Cardiac muscle cell (in vitro differentiated cells and primary cell): ENCODE measurements at places on chromosomes 2 and 18.
A peak's percentile ranks its signal among the peaks of the same experiment; 100 is the strongest.

GRCh38 chr2:239904496-239904895, 120.6 kb downstream of the NDUFA10 start:
- no peak overlapping the region for H3K27ac ChIP-seq
- no peaks in the 10 kb centered on the region for H3K36me3 ChIP-seq
- no peak overlapping the region for H3K4me3 ChIP-seq
- no peaks in the 10 kb centered on the region for H3K4me1 ChIP-seq
- no peaks in the 10 kb centered on the region for H3K27me3 ChIP-seq

- no peaks in the 10 kb centered on the region for H3K36me3 ChIP-seq
- no peak overlapping the region for H3K4me3 ChIP-seq
- DNase-seq, result peak; percentile 63
- H3K27me3 ChIP-seq, result no peaks in the 10 kb centered on the region
- no peaks in the 10 kb centered on the region for H3K4me1 ChIP-seq
These were observed 199.7 kb downstream of the PID1 start for GRCh38 chr2:229071292-229071976.

GRCh38 chr18:58541146-58541788, 87.6 kb downstream of the ALPK2 start:
- DNase-seq, result no peak
- H3K4me3 ChIP-seq, result no peak overlapping the region
- no peaks in the 10 kb centered on the region for H3K27me3 ChIP-seq

DNA sequence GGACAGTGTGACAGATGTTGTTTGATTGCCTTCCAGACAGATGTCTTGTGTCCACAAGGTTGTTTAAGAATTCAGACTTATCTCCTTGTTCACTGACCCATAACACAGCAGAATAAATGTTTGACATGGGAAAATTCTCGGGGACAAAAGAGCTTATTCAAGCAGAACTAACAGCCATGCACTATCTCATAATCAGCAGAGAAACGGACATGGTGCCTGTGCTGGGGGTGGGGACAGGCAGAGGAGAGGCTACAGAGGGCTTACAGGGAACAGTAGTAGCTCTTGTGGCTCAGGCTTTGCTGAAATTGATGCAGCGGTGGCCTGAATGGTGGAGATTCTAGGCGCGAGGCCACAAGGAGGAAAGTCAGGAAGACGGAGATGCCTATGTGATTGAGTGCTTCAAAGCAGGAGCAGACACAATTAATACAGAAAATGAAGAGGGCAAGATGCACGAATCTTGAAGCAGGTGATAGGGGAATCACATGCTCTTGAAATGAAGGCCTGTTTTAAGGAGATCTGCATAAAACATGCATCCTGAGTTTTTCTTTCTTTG, 62.0 kb upstream of the CAB39 start:
- H3K4me3 ChIP-seq, result no peak overlapping the region
- no peak overlapping the region for H3K27ac ChIP-seq
- DNase-seq, result no peak
- no peaks in the 10 kb centered on the region for H3K36me3 ChIP-seq
- no peaks in the 10 kb centered on the region for H3K27me3 ChIP-seq
- H3K4me1 ChIP-seq, result no peaks in the 10 kb centered on the region

GRCh38 chr2:2466534-2466933, 135.5 kb upstream of the MYT1L start:
- no peak overlapping the region for H3K27ac ChIP-seq
- H3K4me1 ChIP-seq, result peaks cover 3% of the 10 kb centered on the region
- DNase-seq, result no peak
- H3K4me3 ChIP-seq, result no peak overlapping the region
- no peaks in the 10 kb centered on the region for H3K27me3 ChIP-seq

DNA sequence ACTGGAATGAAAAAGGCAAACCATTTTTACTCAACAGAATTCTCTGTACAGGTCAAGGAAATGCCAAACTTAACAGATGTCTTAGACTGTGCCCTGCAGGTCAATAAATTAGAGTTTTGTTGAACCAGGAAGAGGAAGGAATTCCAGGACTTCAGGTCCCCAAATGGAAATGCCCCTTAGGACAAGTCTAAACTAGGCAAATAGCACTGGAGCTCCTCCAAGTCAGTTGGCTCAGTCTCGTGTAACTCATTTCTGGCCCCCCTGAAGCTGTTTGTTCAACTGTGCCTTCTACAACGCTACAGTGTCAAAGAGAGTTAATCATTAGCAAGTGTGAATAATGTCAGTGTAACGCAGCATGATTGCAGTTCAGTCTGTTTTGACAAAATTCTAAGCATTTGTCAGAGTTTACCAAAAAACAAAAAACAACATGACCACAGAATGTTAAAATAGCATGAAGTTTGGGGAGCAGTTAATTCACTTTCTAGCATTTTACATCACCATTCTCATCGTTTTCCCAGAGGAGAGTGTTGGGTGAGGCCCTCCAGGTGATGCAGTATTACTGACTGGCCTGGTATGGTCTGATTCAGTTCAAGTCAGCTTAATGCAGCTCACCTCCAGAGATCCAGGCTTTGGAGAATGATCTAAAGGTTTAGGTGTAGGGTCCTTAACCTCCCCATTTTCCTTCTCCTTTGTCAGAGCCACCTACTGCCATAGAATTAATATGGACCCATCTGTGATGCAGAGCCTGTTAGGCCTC, 108.1 kb downstream of the AQP4 start:
- H3K27me3 ChIP-seq, result no peaks in the 10 kb centered on the region
- H3K27ac ChIP-seq, result no peak overlapping the region
- no peaks in the 10 kb centered on the region for H3K36me3 ChIP-seq
- no peak for DNase-seq
- H3K4me1 ChIP-seq, result no peaks in the 10 kb centered on the region
- H3K4me3 ChIP-seq, result no peak overlapping the region

GRCh38 chr2:23596316-23596885, 211.4 kb downstream of the KLHL29 start:
- no peak overlapping the region for H3K4me3 ChIP-seq
- no peak overlapping the region for H3K27ac ChIP-seq
- H3K27me3 ChIP-seq, result no peaks in the 10 kb centered on the region
- H3K4me1 ChIP-seq, result no peaks in the 10 kb centered on the region
- no peak for DNase-seq

GRCh38 chr2:124824441-124824840, 799.4 kb downstream of the CNTNAP5 start:
- H3K27ac ChIP-seq, result no peak overlapping the region
- H3K27me3 ChIP-seq, result no peaks in the 10 kb centered on the region
- no peaks in the 10 kb centered on the region for H3K4me1 ChIP-seq
- DNase-seq, result no peak

DNA sequence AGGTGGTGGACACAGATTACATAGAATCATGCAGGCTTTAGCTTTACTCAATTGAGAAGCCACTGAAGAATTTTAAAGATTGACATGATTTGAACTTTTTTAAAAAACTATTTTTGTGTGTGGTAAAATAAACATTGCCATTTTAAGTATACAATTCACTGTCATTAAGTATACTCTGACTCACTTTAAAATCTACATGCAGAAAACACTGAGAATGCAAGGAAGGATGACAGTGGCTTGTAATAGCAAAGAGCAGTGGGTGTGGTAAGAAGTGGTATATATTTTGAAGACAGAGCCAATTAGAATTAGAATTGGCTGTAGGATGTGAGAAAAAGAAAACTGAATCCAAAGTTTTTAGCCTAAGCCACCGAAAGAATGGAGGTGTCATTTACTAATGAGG, 14.9 kb downstream of the TRMT61B start:
- H3K27me3 ChIP-seq, result no peaks in the 10 kb centered on the region
- H3K4me3 ChIP-seq, result no peak overlapping the region
- no peak for DNase-seq
- H3K27ac ChIP-seq, result no peak overlapping the region
- no peaks in the 10 kb centered on the region for H3K4me1 ChIP-seq

DNA sequence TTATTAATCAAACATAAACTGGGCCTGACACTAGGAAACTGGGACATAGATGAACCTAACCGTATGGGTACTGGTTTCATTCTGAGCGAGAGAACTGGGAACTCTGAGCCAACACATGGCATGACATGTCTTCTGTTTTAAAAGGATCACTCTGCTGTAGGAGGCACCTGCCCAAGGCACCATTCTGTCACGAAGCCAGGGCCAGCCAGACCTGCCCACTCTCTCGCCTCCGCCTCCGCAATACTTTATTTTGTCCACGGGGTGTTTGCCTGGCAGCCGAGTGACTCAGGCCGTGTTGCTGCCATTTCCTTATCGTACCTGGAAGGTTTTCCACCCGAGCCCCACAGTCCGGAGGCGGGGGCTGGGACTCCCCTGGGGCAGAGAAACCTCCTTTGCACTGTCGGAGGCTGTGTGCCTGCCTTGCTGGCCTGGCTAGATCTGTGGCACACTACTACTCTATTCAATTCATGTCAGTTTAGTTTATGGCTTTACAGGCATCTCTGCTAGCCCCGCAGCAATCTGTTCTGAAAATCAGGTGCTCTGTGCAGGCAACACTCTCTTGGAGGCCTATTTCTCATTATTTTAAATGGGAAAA, 120.4 kb upstream of the ACKR3 start:
- no peak overlapping the region for H3K27ac ChIP-seq
- H3K27me3 ChIP-seq, result no peaks in the 10 kb centered on the region
- no peaks in the 10 kb centered on the region for H3K36me3 ChIP-seq
- H3K4me1 ChIP-seq, result no peaks in the 10 kb centered on the region
- no peak overlapping the region for H3K4me3 ChIP-seq

DNA sequence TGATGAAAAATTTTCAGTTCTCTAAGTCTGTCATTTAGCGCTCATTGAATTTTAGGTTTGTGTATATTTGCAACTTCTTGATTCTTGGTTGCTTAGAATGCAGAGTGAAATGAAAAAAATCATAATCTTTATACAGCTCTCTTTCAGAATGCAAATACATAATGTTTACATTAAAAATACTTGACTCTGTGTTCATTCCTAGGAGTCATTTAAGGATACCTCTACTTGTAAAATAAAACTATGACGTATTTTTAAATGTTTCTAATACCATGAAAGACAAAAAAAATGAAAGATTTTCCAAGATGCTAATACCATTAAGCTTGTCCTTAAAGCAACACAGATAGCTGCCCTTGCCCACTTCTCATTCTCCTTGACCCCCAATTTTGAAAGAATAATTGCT, 259.0 kb downstream of the L3MBTL4 start:
- no peak overlapping the region for H3K4me3 ChIP-seq
- no peak for DNase-seq
- H3K27me3 ChIP-seq, result no peaks in the 10 kb centered on the region
- no peaks in the 10 kb centered on the region for H3K36me3 ChIP-seq

GRCh38 chr2:119106301-119106897, 52.2 kb downstream of the C1QL2 start:
- H3K4me3 ChIP-seq, result no peak overlapping the region
- H3K27me3 ChIP-seq, result no peaks in the 10 kb centered on the region
- DNase-seq, result peak; percentile 87
- no peak overlapping the region for H3K27ac ChIP-seq
- H3K4me1 ChIP-seq, result no peaks in the 10 kb centered on the region

DNA sequence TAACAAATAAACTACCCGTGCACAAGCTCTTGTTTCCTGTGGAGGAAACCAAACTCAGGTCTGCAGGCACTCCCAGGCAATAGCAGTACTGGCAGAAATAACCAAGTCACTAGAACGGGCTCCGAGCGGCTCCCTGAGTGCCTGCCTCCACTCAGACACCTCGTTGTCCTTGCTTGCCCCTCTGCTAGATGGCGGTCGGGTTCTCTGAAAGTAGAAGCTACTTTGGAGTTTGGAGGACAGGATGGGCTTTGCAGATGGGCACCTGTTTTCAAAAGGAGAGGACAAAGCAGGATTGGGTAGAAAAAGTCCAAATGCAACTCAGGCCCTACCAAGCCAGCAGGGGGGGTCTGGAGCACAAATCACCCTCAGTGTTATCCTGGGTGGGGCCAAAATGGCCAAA, 136.4 kb downstream of the LRRC30 start:
- H3K36me3 ChIP-seq, result no peaks in the 10 kb centered on the region
- no peaks in the 10 kb centered on the region for H3K4me1 ChIP-seq
- DNase-seq, result no peak

DNA sequence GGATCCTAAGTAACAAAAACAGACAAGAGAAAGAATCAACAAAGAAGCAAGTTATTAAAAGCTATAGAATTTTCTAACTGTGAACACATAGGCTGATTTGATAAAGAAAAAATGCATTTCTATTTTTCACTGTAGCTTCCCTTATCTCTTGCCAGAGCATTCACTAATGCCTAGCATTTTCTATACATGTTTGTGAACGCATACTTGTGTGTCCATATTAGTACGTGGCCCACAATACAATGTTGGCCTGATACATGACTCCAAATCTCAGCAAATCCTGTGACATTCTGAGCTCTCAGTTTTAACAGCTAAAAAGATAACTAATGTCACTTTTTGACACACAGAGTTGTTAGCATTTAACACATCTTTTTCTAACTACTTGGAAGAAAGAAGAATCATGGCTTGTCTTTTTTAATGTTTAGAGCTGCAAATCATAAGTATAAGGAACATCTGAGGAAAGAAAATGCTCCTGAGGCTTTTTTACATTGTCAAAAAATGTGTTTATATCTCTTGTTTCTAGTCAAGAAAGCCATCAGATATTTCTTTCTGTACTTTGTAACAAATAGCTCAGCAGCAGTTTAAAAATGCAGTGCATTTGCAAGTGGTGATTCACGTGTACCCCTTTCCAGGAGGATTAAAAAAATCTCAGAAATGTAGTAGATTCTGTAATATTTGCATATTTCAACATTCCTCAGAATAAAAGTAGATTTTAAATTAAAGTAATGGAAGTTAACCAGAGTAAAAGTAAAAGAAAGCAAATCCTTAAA, 1646.8 kb upstream of the TMEFF2 start:
- no peak overlapping the region for H3K27ac ChIP-seq
- no peaks in the 10 kb centered on the region for H3K4me1 ChIP-seq
- H3K4me3 ChIP-seq, result no peak overlapping the region
- H3K27me3 ChIP-seq, result no peaks in the 10 kb centered on the region

DNA sequence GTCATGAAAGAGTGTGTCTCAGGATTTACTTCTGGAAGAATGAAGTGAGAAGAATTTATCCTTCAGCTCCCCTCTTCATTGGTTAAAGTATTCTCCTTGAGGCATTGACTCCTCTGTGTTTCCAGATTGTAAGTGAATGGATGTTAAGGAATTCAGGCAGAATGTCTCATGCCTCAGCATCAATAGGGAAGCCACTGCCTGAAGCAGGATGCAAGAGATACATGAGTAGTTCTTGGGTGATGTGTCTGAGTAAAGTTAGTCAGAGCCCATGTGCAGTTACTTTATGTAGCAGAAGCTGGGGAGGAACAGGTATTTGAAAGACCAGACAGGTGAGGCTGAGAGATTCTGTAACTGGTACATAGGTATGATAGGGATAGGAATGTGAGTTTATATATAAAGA, 34.0 kb upstream of the TMEFF2 start:
- no peak for DNase-seq
- H3K4me3 ChIP-seq, result no peak overlapping the region
- no peaks in the 10 kb centered on the region for H3K27me3 ChIP-seq
- no peak overlapping the region for H3K27ac ChIP-seq
- no peaks in the 10 kb centered on the region for H3K4me1 ChIP-seq
- no peaks in the 10 kb centered on the region for H3K36me3 ChIP-seq

- DNase-seq, result no peak
- H3K27ac ChIP-seq, result no peak overlapping the region
- H3K36me3 ChIP-seq, result no peaks in the 10 kb centered on the region
- no peak overlapping the region for H3K4me3 ChIP-seq
These were observed 13.4 kb downstream of the ATP6V1B1 start for GRCh38 chr2:70949086-70949485.
